ENCODE measurements at places on chromosomes 12 and 14.
A peak's percentile ranks its signal among the peaks of the same experiment; 100 is the strongest.

DNA sequence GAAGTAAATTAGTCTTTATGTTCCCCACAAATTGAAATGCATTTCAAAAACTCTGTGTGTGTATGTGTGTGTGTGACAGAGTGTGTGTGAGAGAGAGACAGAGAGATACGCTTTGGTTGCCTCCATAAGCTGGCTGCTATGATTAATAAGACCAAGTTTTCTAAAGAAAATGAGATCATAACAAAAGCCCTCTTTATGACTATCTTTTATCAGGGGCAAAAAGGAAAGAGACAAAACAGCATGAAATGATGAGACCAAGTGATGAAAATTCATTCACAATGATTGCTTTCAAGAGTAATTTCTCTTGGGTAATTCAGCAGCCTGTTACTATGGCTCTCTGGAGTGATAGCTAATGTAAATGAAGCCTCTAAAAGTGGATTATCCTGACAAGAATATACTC, 277.6 kb upstream of the PLEKHG7 start:
- DNase-seq, result no peak

GRCh38 chr12:93109551-93110203, 180.6 kb upstream of the EEA1 start:
- DNase-seq, result no peak

DNA sequence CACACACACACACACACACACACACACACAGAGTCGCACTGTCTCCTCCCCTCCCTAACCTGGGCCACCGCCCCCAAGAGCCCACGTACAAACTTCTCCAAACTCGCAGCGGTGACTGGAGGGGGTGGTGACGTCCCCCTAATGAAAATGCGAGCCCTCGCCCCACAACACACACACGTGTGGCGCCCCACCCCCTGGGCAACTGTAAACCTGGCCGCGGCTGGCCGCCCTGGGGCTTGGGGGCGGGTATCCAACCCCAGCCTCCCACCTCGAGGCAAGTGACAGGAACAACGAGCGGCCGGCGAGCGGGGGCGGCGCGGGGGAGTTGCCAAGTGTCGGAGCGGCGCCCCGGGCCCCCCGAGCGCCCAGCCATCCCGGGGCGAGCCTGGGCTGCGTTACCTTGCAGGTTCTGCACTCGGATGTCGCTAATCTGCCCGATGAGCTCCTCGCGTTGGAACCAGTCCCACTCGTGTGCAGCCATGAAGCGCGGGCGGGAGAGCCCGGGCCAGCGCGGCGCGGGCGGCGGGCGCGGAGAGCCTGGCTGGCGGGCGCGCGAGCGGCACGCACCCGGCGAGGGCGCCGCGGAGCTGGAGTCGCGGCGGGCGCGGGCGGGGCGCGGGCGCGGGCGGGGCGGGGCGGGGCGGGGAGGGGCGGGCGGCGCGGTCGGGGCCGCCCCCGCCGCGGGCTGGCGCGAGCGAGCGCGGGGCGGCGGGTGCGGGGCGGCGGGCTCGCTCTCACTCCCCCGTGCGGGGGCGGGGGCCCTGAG, at the start of gene CLMN:
Gene CLMN (minus strand): TSS at position 597 of the 766 bp plus-strand sequence. CDS start 116 bp downstream, at position 481.
- DNase-seq, result peak; percentile 40

DNA sequence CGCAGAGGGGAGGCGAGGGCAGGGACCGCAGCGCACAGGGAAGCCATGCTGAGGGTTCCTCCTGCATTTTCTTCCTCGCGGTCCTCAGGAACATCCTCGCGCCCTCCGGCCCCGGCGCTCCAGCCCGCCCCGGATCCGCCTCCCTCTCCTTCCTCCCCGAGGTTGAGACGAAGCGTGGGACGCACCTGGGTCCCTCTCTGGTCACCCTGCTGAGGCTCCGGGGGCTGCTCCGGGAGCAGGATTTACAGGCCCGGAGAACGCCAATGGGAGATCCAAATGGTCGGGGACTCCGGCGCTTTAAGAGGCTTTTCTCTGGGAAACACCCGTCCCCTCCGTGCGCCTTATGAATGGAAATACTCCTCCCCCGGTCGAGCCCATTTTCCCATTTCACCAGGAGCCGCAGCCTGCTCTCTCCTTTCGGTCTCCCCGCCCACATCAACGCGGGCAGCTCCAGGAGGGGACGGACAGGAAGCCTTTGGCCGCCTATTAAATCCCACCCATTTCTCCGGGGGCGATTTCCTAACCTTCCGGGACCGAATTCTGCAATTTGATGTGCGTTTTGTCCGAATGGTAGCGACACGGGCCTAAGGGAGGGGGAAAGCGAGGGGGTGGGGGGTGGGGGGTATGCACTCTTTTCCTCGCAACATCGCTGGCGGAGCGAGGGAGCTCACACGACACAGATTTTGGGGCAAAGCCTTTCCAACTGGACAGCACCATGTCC, at the start of gene UNC79:
Gene UNC79 (plus strand): TSS at position 625 of the 721 bp plus-strand sequence. CDS start 91 bp downstream, at position 716.
- DNase-seq, result no peak

GRCh38 chr12:87094356-87094755, 838.2 kb upstream of the MGAT4C start:
- no peak for DNase-seq

- no peak for DNase-seq
Observed at GRCh38 chr12:16602412-16602811, 3.5 kb downstream of the LMO3 start.

DNA sequence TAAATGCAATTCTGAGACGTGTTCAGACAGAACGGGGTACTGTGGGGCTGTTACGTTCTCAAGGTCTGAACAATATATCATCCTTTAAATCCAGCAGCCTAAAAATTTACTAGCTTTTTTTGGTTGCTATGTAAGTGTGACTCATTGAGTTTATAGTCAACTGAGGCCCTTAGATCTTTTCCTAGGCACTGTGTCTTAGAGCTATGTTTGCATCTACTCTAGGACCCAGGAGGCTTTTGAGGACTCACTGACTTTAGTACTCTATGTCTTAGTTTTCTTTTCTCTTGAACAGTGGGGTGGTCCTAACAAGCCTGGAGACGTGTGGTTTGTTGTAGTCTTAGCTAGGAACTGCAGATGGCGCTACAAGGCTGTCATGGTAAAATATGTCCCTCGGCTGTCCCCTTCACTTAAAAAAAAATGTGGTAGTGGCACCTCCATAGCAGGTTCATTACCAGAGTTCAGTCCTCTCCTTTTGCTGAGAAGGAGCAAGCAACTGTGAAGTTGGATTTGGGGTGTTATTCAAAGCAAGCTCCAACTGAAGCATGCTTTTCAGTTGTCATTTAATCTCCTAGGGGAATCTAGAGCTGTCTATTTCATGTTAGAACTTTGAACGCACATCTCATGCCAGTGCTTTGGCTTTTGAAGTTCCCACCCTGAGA, 8.7 kb upstream of the SPATS2 start:
- DNase-seq, result peak; percentile 80

GRCh38 chr14:33524244-33524643, 426.6 kb downstream of the EGLN3 start:
- no peak for DNase-seq

GRCh38 chr12:111828338-111828979, 13.6 kb upstream of the MAPKAPK5 start:
- no peak for DNase-seq

DNA sequence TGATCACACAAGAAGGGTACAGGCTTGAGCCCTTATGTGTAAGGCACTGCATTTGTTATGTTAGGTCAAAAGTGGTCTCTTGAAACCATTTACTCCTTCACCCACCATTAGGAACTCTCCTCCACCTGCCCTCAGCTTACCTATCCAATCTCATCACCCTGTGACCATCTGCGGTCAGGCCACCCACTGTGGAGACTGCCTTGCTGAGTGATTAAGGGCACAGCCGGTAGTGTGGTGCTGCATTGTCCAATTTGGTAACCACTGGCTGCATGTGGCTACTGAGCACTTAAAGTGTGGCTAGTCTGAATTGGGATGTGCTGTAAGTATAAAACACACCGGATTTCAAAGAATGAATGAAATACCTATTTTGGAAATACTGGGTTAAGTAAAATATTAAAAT, 177.1 kb upstream of the PARP11 start:
- no peak for DNase-seq

- DNase-seq, result peak; percentile 10
Observed at GRCh38 chr12:101697930-101698799, 725 bp downstream of the CHPT1 start.

GRCh38 chr12:115407723-115408122, 723.7 kb upstream of the TBX3 start:
- no peak for DNase-seq

DNA sequence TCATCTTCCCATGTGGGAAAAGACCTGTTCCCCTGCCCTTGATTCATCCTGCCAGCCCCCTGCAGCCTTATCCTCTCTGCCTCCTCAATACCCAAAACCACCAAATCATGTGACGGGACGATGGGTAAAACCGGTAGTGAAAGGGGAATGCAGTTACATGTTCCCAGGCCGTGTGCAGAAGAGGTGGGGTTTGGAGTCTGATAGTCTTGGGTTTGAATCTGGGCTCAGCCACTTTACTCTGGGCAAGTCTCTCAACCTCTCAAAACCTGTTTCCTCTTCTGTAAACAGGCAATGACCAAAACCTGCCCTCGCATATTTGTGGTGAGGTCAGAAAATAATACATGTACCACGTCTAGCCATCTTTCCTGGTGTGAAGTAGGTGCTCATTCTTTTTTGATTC, 123.0 kb downstream of the PLXNC1 start:
- DNase-seq, result peak; percentile 11

DNA sequence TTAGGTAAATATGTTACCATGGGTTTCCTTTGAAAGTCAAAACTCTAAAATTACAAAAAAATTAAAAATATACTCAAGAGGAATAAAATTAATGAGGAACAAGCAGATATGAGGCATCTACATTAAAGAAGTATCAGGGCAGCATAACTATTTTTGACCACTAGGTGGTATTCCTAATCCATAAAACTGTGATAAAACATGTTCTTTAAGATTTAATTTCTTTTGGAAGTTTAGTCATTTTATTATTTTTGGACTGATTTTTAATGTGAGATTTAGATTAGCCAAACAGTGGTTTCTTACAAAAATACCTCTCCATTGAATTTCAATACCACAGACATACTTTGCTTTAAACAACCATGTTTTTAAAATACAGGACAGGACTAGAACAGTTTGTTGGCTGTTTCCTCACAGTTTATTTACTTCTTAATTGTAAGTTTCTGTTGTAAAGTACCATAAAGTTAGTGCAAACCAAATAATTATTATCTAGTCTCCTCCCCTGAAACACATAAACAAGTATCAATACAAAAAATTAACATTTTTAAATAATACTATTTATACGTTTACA, 49.8 kb downstream of the NTS start:
- DNase-seq, result no peak

DNA sequence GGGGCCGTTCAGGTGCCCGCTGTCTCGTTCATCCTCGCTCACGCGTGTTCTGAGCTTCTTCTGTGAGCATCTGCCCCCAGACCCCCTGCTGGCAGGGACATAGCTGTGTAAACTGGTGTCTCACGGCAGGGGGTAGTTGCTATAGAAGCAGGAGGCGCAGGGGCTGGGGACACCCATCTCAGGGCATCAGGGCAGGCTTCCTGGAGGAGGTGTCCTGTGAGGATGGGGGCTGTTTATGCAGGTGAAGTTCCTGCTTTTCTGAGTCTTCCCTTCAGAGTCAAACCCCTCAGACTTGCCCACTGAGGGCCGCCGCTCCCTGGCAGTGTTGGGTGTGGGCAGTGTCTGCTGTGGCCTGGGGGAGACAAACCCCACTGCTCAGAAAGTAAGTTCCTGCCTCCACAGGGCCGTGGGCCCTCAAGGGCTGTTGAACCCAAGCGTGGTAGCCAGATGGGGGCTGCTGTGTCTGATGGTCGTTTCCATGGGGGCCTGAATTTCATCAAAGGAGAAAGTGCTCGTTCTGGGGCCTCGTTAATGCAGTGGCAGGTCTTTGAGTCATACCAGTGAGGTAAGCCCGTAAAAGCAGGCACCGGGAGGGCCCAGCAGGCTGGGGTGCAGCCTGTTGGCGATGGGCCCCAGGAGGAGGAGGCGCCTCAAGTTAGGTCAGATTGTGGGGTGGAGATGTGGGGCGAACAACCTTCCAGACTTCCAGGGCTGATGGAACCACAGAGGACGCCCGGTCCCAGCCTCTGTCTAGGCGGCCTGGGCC, 23.4 kb downstream of the KIF26A start:
- no peak for DNase-seq

DNA sequence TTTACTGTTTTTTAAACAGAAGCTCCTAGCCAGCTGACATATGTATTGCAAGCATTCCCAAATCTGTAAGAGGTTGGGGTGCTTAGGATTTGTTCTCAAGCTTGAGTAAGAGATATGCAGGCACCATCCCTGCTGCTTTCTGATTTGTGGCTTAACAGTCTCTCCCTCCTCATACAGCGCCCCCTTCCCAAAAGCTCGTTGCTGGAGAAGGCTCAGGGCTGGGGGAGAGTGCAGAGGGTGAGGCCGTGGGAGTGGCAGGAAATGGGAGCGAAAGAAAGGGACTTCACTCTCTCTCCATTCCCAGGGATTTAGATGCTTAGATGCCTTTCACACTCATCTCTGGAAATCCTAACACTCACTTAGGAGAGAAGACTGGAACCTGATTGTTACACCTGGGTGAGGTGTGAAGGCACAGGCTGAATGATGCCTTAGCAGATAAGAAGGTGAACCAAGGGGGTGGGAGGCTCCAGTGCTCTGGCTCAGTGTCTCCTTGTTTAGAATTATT, 172.0 kb downstream of the C12orf75 start:
- DNase-seq, result no peak

- DNase-seq, result no peak
Observed at GRCh38 chr14:37678916-37679315, 83.5 kb downstream of the TTC6 start.

GRCh38 chr14:59679872-59680271, 103.3 kb upstream of the CCDC175 start:
- DNase-seq, result no peak

DNA sequence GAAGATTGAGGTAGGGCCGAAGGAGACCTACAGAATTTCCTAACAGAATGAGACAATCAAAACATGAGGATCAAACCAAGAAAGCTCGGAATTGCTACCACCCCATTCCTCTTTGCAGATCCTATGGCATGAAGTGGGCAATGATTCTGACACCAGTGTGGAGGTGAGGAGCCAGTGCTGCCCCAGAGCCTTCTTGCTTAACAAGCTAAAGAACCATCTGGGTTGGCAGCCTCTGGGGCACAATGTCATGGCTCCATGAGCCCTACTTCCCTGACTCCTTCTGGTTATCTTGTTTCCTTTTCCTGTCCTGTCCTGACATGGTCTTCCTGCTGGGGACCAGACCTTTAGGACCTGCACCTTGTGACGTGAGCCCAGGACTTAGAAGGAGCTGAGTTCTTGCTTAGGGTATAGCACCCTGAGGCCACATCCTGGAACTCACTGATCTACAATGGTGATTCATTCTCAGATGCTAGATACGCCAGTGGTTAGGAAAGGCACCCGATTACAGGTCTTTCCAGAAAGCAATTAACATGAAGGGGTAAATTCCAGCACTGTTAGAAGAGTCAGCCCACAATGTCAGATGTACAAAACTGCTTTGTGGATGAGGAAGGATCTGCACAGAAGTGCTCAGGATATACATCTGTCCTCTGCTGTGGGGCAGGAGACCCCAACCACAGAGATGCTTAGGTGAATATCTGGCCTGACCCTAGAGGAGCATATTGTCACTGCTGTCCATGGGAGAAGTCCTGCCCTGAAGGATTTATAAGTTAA, 324.2 kb downstream of the ZFP36L1 start:
- peak; percentile 22 for DNase-seq

DNA sequence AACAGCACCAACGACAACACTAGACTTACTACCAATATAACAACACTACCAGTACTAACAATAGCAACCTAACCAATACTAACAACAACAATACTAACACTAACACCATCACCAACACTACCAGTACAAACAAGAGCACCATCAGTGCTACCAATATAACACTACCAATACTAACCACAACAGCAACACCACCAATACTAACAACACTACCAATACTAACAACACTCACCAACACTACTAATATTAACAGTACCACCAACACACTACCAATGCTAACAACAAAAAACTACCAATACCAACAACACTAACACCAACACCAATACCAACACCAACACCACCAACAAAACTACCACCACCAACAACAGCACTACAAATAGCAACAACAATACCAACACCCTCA, 25.1 kb downstream of the PTGER2 start:
- no peak for DNase-seq
